Epithelial cell of prostate (primary cell): ENCODE measurements at places on chromosomes 7 and 10.
A peak's percentile ranks its signal among the peaks of the same experiment; 100 is the strongest.

GRCh38 chr7:122833888-122834570 lies 52.2 kb downstream of the CADPS2 start:
- DNase-seq: no peak

DNA sequence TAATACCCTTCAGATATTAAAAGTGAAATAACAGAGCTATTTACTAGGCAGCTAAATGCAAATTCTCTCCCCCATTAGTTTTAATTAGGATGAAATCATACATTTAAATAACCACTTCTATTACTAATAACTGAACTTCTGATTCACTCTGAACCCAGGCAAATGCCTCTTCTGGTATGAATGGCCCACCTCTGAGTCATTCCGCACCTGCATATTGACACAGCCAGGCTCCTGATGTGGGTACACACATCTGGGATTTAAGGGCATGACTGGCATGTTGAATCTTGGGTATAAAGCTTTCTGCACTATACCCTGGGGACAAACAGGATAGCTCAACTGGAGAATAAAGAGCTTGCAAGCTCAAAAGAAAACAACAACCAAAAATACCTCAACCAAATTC lies 140.9 kb downstream of the AUTS2 start:
- DNase-seq: peak; percentile 79

GRCh38 chr10:128064108-128064969 lies 61.9 kb downstream of the MKI67 start:
- peak; percentile 73 for DNase-seq

- DNase-seq: no peak
Observed at GRCh38 chr7:494906-495305, 24.7 kb downstream of the PDGFA start.

- no peak for DNase-seq
Observed at GRCh38 chr7:92785923-92786322, 50.5 kb downstream of the CDK6 start.

DNA sequence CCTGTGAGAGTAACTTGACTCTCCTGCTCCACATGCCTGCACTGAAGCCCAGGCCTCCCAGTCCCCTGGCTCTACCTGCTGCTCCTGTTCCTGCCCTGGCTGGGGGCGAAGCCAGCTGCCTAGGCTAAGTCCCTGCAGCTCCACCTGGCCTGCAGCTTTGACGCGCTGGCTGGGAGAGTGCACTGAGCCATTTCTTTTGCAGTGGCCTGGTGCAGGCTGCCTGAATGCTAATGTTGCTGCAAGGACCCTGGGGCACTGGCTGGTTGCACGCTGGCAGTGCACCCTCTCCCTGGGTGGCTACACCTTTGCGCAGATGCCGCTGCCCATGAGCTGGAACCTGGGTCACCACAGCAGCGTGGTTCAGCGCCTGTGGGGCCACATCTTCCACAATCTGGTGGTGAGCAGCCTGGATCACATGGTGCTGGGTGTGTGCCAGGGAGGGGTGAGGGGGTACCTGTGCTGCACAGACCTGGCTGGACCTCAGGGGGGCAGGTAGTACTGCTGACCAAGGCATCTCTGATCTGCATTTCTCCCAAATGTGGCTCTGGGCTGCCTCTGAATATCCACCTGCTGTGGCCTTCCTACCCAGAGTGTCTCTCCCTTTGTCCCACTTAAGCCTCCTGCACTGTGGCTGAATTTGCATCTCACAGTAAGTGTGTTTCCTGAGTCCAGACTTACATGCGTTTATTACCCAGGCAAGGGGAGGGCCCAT lies 20.0 kb downstream of the IMPDH1 start:
- DNase-seq: no peak

GRCh38 chr10:122233857-122234348 lies 37.2 kb upstream of the BTBD16 start:
- DNase-seq: no peak

DNA sequence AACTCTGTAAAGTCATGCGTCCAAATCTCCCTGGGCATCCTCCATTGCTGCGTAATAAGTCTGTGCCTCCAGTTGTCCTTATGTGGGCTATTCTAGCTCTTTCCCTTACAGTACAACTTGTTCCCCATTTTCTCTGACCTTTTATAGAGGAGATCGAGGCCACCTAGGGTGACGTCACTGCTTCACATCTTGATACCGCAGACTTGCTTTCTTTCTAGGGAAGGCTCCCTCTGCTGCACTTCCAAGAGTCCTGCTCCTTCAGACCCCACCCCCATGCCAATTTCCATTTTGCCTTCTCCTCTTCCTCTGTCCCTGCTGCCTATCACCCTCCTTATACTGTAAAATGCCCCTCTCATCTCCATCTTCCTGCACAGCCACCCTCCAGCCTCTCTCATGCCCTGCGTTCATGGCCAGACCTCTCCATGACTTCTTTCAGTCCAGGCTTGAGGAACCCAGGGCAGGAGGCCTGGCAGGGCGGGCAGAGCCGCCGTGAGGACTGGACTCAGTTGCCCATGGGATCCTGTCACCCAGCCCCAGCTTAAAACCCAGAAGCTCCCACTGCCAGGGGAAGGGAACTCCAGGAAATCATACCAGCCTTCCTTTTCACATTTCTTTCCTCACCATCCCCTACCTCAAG lies 57.5 kb downstream of the CAMK1D start:
- DNase-seq: no peak
